ENCODE measurements at places on chromosomes 4 and X.

DNA sequence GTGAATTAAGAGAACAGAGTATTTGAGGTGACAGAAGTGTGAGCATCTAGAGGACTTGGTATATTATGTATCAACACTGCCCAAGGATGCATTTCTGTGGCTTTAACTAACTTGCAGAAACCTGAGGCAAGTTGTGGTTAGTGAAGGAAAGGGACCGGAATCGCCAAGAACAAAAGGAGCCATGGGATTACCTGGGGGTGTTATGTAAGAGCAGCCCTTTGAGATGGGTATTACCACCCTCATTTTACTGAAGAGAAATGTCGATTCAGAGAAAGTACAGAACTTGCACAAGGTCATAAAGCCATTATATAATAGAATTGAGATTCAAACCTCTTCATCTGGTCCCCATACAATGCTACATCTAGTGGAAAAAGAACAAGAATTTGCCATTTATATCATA, 14.3 kb downstream of the TENM3 start:
- DNase-seq = no peak

GRCh38 chr4:105569057-105569865, 16.8 kb downstream of the ARHGEF38 start:
- no peak for DNase-seq

DNA sequence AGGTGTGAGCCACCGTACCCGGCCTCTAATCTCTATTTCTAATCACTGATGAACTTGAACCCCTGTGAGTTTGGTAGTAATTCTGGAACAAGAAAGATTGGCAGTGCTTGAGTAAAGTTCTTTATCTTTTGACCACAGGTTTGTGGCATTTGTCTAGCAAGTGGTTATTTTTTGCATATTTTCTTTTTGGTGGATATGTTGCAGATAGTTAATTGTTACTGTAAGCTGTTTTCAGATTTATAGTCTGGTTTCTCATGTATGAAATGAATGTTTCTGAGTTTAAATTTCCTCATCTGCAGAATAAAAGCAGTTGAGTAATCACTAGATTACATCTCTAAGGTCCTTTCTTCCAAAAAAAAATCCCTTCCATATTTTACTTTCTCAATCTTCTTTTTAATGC, 105.2 kb downstream of the GASK1B start:
- no peak for DNase-seq

DNA sequence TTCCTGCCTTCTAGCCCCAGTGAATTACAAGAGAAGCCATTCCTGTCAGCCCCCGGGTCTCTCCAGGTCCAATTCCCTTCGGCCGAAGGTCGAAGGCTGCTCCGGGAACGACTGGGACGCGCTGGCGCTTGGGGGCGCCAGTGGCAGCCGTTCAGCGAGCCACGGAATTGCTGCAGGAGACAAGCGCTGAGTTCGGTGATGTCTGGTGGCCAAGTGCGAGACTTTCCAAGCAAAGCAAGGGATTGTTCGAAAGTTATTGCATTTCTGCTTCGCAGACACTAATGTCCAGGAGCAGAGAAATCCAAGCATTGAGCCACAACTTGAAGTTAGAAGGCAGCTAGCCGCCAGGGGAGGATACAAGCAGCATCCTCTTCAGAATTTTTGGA, 1.1 kb upstream of the DKK2 start:
- DNase-seq = no peak

- no peak for DNase-seq
Observed at GRCh38 chrX:65926095-65927019, 113.5 kb downstream of the VSIG4 start.

DNA sequence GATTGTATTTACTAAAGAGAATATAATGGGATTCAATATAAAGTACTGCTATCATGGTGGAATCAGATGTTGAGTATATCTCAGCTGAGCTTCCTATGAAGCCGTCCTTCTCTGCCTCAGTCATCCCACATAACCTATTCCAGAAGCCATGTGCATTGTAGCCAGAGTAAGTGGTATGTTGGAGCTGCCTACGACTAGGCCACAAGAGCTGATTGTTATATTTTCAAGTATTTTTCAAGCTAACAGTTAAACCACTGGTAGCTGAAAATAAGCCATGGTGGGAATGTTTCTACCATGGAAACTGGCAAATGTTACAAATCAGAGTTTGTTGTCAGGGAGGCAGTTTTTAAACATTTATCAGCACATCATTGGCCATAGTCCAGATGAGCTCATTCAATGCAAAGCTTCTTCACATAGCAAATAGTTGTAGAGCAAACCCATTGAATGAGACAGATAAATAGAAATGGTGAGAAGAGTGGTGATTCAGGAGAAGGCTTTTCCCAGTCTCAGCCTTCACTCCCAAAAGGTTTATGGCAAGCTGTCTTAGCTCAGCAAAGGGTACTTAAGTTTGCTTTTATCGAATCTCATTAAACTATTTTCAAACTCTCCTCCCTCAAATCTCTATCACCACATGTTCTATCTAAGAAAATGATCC, 436.4 kb downstream of the PCDH19 start:
- no peak for DNase-seq

- peak; percentile 24 for DNase-seq
Observed at GRCh38 chr4:48275247-48275646, 5.6 kb upstream of the TEC start.

- DNase-seq = no peak
Observed at GRCh38 chr4:5758741-5759140, 47.7 kb downstream of the EVC start.

DNA sequence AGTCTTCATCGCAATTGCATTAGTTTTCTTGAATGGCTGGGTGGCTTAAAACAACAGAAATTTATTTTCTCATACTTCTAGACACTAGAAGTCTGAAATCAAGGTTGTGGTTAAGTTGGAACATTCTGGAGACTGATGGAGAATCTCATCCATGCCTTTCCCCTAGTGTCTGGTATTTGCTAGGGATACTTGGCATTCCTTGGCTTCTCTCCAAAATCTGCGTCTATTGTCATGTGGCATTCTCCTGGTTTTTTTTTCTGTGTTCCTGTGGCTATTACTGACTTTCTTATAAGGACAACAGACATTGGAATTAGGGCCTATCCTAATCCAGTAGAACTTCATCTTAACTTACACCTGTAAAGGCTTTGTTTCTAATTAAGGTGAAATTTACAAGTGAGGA, 272.8 kb upstream of the EPHA5 start:
- DNase-seq = peak; percentile 1

GRCh38 chr4:20256381-20256881, 4.7 kb downstream of the SLIT2 start:
- DNase-seq = no peak

GRCh38 chrX:45669715-45670340, 469.2 kb upstream of the DIPK2B start:
- no peak for DNase-seq

- no peak for DNase-seq
Observed at GRCh38 chrX:139560221-139560620, 29.7 kb downstream of the F9 start.

- DNase-seq = no peak
Observed at GRCh38 chrX:53047228-53047627, 1.4 kb upstream of the GPR173 start.

DNA sequence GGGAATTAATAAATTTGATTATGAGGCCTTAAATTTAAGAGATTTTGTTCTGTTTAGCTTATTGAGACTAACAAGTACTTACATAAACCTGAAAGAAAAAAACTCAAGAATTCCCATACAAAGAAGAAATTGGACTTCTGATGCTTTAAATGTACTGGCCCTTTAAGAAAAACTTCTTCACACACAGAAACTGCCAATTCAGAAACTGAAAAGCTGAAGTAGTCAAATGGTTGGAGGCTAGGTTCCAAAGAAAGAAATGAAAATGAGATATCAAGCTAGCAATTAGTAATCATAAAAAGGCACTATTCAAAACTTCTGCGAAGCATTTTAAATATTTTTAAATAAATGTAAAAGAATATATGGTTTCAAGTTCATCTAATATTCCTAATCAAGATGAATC, 151.3 kb downstream of the THOC2 start:
- no peak for DNase-seq

DNA sequence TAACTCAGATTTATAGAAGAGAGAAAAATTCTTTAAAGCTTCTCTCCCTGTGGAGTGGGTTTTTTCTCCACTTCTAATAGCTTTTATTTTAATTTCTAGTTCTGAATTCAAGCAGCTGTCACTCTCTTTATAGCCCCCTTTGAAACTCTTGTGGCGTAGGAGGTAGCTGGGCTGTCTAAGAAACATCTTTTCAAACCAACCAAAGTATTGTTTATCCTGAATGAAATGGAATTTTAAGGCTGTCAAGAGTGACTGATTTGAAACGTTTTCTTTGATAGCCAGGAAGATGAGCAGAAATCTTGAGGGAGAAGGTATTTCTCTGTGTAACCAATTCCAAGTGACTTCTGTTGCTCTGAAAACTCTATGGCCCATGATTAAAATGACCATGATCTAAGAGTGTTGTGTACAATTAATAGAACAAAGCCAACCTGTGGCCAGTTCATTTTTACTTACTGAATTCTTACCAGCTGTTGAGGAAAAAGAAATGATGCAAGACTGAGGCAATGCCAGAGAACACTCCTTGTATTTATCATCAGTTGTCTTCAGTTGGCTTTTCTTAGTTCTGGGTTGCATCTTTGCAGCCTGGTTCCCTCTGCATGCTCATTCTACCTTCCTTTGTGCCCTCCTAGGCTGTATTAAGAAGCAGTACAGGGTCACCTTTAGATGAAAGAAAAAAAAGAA, 298.4 kb downstream of the ARHGAP10 start:
- no peak for DNase-seq

DNA sequence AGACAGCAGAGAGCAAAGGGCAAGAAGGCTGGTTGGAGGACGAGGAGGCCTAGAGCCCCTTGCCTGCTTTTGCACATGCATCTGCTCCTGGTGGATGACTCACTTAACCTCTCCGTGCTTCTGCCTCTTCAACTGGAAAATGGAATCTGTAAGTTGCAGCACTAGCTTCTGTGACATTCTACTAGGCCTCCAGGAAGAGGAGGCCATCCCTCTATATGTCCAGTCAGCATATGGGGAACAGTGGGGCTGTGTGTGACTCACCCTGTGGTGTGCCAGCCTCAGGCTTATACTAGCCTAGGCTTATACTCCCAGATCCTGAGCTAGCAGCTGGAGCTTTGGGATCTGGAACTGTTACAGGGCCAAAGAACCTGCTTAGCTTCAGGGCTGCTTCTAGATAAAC, 36.0 kb downstream of the RTL9 start:
- no peak for DNase-seq

DNA sequence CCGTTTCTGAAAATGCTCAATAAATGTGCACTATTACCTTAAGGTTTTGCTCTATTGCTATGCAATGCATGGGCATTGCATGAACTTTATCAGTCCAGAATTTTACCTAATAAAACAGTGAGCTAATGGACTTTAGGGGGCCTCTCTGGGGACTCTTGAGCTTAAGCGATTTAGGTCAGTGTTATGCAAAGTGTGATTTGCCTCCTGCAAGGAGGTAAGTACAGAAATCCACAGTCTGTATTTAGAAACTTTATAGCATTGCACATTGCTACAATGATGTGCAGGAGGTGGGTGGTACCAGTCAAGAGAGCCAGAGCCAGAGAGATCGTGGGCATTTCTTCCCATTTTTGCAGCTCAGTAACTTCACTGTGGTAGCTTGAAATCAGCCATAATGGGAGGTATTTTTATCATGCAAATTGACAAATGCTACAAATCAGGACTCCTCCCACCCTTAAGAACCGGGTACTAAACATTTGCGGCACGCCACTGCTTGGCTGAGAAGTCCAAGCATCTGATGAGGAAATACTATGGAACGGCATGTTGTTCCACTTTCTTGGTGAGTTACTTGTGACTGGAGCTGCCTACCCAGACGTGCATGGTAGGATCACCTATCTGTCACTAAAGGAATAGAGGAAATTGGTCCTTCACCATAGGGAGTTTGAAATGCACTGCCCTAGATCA, 174.6 kb upstream of the PGRMC2 start:
- no peak for DNase-seq

- DNase-seq = no peak
Observed at GRCh38 chr4:134546279-134546678, 344.7 kb upstream of the PABPC4L start.

DNA sequence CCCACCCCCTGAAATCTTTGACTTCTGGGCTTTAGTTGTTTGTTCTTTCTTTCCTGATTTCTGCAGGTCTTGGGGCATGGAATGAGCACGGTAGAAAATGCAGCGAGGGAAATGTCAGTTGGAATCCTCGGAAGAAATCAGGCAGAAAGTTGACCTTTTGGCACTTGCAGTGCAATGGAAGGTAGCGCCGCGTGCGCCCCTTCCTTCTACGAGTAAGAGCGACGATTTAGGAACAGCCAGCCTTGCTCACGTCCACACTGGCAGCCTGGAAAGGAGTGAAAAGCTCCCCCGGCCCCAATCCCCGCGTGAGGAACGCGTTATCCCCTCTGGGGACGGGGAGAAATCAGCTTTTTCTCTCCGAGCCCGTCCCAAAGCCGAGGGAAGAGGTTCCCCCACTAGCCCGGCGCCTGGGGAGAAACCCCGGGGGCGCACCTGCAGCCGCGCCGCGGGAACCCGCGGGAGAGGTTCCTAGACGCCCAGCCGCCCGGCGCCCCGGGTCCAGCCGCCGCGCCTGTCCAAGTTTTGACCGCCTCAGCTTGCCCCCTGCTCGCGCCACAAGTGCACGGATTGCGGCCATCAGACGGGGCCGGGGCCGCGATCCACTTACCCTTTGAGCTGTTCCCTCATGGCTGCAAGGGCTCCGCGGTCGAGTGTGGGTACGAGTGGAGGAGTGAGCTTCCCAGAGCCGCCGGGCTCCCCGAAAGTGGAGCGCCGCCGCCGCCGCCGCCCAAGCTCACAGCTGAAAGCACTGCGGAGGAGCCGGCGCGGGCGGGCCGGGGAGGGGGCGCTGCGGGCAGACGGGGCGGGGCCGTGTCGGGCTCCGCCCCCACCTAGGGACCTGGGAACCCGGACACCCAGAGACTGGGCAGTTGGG, 194.6 kb upstream of the FTHL17 start:
- DNase-seq = peak; percentile 46

DNA sequence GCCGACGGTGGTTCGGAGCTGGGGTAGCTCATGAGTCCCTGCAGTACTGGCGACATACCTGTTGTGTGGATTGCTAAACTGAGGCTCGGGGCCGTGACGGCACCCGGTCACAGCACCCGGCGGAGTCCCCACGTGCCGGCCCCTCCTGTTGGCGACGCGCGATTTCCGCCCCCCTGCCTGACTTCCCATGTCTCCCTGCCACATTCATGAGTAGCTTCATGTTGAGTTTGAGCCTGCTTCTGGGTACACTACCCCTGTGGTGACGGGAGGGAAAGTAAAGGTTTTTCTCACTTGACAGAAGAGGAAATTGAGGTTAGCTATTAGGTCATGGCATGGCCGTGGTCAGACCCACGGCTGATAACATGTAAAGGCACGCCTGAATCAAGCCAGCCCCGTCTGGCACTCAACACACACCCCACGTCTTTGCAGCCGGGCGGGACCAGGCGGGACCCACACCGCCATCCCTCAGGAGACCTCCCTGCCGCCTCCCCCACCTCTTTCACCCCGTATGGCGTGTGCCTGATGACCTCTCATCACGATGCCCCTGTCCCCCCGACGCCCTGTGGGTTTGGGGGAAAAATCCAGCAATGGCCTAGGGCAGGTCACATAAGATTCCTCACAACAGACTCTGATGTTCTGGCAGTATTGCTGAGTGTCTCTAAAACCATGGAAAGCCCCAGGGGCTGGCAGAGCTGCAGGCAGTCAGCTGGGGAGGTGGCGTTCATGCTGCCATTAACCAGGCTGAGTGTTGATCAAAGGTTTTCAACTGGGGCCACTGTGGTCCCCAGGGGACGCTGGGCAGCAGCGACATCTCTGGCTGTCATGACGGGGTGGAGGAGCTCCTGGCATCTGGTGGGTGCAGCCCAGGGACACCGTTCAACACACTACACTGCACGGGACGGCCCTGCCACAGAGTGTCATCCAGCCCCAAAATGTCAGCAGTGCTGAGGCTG, 29.2 kb downstream of the P2RY8 start:
- DNase-seq = no peak

GRCh38 chrX:10906866-10907265, 204.3 kb upstream of the HCCS start:
- no peak for DNase-seq

Data from 8988T (cell line).